Left renal pelvis (tissue), 4 donors: ENCODE measurements at places on chromosomes 5 and 9. TPM values are rescaled to one million over a fixed set of nuclear protein-coding genes. Genes with fewer than 3 reads are reported as not detected.

DNA sequence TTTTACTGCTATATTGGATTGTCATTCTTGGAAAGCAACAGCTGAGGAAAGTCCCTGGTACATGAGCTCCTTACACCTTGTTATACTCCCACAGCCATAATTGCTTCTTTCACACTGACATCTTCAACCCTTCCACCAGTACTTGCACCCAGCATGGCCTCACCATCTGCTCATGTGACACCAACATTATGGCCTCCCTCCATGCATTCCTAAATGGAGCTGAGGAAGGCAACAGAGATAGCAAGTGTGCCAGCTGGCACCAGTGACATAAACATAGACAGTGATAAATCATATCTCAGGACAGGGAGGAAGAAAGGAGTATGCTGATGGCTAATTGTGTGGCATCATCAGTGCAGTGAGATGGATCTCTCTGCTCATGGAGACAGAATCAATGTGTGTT is 119.5 kb downstream of the BAAT start:
- DNase-seq: no peak

DNA sequence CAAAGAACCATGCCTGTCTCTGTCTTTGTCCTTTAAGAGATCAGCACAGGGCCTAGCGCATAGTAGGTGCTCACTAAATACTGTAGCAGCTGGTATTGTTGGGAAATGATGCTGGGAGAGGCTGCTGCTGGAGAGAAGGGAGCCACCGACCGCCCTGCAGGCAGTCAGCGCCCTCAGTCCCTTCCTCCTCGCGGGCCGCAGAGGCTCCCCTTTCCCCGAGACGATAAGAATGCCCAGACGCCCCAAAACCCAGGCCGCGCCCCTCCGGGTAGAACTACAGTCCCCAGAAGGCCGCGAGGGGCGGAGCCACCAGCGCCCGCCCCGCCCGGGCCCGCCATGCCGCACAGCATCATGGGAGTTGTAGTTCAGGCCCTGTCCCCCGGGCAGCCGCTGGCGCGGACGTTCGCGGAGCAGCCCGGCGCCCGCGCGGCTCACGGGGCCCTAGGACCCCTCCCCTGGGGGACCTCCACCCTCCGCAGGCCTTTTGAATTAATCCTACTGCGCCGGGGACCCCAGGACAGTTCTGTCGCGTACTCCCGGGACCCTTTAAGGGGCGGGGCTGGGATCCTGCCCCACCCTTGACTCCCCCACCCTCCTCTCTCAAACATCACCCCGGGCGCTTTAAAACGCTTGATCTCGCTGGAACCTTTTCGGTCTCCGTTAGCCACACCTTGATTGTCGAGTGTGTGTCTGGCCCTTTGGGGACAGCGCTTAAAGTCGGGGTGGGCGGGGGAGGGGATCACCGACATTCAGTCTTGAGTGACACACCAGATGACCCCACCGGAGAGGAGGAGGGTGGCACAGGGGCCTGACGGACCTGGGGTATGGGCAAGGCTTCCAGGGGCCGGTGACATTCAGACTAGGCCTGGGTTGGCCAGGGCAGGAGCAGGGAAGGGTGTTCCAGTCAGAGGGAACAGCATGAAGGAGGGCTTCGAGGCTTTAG is 24.8 kb upstream of the IER5L start:
- DNase-seq: no peak

GRCh38 chr5:88787856-88788255 is 95.1 kb downstream of the MEF2C start:
- DNase-seq: no peak

DNA sequence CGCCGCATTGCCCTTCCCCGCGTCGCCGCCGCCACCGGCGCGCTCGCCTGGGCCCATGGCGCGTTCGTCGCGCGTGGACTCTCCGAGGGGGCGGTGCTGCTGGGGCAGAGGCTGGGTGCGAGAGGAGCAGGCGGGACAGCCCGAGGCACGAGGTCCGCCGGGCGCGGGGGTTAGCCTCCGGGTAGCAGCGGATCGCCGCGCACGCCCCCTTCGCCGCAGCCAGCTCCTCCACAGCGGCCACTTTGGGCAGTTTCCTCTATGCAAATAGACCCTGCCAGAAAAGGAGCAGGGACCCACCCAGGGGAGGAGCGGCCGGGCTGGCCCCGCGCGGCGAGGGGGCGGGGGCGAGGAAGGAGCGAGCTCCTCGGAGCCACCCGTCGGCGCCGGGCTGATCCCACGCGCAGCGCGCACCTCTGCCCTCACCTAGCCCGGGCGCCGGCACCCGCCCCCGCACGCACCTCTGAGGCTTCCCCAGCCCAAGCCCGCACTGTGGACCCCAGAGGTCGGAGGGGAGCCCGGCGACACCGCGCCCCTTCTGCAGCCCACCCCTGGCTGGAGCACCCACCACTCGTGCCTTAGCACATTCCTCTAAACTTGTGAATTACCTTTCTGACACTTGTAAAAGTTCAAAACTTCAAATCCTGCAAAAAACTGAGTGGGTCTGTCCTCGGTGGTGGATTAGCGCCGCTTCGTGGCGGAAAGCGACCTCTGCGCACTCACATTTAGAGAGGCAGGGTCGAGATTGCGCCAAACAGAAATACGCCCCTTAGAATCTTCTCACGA is at the start of gene COL23A1:
Gene COL23A1, minus strand, starts transcription at position 253 of the 783 bp plus-strand sequence.
- DNase-seq: peak; percentile 55

GRCh38 chr5:121746763-121747162 is 104.9 kb upstream of the FTMT start:
- no peak for DNase-seq

DNA sequence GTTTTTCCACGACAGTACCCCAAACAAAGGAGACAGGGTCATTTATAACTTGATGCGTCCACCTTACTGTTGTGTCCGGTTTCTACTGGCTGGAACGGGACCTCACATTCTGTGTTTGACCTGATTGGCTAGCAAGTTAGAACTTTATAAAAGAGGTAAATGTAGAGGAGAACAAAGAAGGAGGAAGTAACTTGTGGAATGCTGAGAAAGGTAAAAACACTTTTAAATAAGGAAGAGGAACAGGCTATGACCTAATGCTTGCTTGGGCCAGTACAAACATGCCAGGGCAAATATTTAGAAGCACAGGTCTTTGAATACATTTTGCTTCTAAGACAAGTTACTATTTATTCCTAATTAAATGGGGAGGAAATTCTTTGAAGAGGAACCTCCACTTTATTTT is 251.6 kb downstream of the KIAA0825 start:
- no peak for DNase-seq

DNA sequence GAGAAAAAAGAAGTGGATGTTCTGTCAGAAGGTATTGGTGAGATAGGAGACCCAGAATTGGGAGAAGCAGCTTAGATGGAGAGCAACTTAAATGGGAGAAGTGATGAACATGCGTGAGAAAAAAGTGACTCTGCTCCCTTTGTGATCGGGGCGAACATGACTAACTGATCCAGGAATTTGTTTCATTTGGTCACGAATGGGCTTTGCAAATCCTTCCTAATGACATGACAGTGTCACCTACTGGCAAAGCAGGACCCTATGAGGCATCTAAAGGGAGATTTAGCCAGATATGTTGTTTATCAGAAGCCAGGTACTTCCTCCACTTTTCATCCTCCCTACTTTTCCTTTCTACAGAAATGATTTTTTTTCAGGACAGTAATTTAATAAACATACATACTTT is 787.4 kb upstream of the RGMB start:
- DNase-seq: no peak

GRCh38 chr9:121645003-121645402 is 6.4 kb upstream of the DAB2IP start:
- DNase-seq: no peak

GRCh38 chr9:7287986-7288385 is 511.6 kb downstream of the DMAC1 start:
- DNase-seq: no peak

DNA sequence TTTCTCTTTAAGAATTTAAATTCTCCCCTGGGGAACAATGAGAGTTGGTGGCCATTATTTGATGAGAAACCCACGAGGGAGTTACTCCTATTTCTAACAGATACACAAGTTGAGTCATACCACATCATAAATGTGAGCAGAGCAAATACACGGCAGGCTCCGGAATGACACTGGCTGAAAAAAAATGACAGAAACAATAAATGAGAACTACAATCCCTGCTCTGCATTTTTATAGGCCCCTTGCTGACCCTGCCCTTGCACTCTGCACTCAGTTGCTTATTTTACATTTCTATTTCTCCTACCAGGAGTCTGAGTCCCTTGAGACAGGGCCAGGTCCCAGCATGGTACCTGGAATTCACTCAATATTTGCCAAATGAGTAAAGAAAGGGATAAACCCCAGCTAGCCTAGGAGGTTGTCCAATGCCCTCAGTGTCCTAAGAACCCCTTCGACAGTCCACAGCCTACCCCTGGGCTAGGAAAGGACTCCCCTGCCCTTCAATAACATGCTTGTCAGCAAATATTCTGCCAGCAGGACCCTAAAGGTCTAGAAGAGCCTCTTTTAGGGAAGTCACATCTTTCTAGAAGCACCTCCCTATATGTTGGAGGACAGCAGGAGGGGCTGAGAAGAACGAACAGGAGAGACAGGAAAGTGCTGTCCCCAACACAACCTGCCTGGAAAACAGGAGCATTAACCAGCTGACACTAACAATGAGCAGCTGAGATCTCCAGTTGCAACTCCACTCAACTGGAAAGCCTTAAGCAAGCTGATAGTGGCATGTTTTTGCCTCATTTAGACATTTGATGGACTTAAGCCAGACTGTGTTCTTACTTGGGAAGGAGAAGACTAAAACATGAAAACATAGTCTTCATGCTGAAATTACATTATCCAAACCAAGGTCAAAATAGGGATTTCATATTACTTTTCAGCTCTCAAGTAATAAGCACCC is 191.2 kb downstream of the ACTL7B start:
- no peak for DNase-seq

GRCh38 chr9:96603305-96604003 is 16.2 kb downstream of the CDC14B start:
- DNase-seq: no peak

DNA sequence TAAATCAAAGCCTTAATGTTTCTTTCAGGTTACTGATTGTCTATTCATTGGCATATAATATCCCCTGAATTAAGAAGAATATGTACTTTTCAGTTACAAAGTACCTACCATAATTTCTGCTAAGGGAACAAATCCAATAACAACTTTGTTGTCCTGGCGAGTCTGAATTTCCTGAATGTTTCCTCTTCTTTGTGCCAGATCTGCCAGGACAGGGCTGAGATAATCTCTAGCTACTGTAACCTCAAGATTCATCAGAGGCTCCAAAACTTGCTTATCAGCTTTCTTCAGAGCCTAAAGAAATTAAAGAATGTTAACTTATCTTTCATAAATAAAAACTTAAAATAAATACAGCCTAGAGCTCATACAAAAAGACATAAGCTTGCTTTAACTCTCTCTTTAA is 37.2 kb downstream of the HEXB start:
- no peak for DNase-seq

DNA sequence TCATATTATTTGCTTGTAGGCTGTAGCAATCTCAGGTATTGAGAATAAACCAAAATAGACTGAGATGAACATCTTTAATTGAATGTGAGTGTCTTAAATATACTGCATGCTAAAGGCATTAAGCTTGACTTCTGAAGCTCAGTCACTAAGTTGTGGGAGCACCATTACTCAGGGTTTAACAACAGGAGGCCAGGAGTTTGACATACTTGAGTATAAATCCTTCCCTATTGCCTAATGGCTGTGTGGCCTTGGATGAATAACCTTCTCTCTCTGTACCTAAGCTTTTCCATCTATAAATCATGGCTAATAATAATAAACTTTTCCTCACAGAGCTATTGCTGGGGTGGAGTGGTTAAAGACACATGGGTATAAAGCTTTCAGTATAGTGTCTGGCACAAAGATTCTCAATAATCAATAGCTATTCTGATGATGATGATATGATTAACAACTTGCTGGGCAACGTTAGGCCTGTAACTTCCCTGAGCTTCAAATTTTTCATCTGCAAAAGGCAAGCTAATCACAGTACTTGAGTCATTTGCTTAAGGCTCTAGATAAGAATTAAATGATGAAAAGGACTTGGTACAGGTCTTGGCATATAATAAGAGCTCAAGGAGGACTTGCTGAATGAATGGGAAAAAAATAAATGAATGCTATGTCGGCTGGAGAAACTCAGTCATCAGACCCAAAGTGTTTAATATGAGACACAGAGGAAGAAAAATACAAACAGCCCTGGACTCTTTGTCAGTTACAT is 174.0 kb upstream of the IL12B start:
- no peak for DNase-seq

DNA sequence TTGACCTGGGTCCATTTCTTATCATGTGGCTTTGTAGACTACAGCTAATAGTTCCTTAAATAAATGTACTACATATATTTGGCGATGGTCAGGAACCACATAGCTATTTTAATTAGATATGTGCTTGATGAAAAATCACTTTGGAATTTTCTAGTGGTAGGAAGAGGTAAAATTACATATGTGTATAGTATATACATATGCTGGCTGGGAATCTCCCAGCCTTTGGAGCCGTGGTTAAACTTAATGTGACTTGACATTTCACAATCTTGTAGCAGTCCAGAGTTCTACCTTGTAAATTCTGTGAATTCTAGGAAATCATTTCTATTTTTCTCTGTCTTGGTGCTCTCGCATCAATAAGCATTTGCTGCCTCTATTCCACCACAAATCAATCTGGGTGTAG is 565.0 kb downstream of the DMRTA1 start:
- DNase-seq: no peak

- no peak for DNase-seq
These were observed 78.3 kb downstream of the ADAMTS16 start for GRCh38 chr5:5218396-5218795.

The PTGDS gene
- 66.7 TPM for polyA plus RNA-seq

The LCN15 gene
- not detected for polyA plus RNA-seq

The SLC6A18 gene
- polyA plus RNA-seq: 5.1 TPM

The SLC36A3 gene
- polyA plus RNA-seq: not detected

The GMCL2 gene
- not detected for polyA plus RNA-seq

The EFNA5 gene
- 31.0 TPM for polyA plus RNA-seq

The PCDHGC3 gene
- polyA plus RNA-seq: 164 TPM
